ENCODE measurements at places on chromosomes 13 and 19.

GRCh38 chr13:84670245-84670644, 788.0 kb upstream of the SLITRK1 start:
- no peak for DNase-seq
- H3K27ac ChIP-seq, result no peak overlapping the region
- no peaks in the 10 kb centered on the region for H3K4me1 ChIP-seq
- no peaks in the 10 kb centered on the region for H3K27me3 ChIP-seq
- no peaks in the 10 kb centered on the region for H3K36me3 ChIP-seq

DNA sequence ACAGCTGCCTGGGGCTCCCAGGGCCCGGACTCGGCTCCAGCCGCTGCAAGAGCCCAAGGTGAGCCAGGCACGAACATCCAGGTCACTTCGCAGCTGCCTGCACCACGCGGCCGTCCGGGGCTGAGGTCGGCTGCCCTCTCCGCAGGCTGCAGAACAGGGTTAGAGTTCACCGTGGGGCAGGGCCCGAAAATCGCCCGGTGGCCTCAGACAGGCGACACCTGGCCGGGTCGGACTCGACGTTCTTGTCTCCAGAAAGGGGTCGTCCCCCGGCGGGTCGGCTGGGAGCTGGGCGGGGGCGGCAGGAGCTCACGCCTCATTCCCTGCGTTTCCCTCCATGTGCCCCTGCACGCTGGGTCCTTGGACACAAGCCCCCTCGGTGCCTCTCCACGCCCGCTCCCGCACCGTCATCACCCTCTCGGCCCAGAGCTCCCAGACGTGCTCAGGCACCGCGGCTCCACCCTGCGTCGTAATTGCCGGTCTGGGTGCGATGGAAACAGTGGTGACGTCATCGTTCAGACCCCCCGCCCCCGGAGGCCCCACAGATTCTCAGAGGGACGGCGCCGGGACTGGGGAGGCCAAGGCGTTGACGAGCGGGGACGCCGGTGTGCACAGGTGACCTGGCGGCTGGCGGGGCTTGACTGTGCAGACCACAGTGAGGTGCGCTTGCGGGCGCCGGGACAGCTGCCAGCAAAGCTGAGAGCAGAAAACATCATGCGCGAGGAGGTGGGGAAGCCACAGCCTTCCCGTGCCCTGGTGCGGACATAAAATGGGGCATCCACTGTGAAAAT, 4.0 kb upstream of the GRIN3B start:
- peaks cover 12% of the 10 kb centered on the region for H3K27me3 ChIP-seq
- H3K36me3 ChIP-seq, result peaks cover 6% of the 10 kb centered on the region
- H3K4me1 ChIP-seq, result peaks cover 16% of the 10 kb centered on the region
- peak; percentile 79 for DNase-seq

GRCh38 chr13:76214001-76214400, 577.9 kb downstream of the LMO7 start:
- no peaks in the 10 kb centered on the region for H3K36me3 ChIP-seq
- no peaks in the 10 kb centered on the region for H3K27me3 ChIP-seq
- DNase-seq, result no peak
- no peak overlapping the region for H3K4me3 ChIP-seq

DNA sequence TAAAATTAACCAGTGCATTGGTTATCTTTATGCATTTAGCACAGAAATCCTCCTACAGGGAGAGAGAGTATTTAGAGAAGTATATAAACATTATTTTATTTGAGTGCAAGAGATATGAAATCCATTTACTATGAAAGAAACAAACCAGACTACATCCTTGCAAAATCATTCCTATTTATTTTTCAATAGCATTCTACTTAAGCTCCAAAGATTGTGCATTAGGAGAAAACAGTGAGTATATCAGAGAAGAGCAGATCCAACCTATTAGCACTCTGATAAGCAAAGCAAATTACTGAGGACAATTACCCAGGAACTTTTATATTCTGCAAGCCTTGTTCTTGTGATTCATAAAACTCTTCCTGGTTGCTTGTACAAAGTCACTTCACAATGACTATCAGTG, 256.1 kb downstream of the FGF14 start:
- peaks cover 4% of the 10 kb centered on the region for H3K27me3 ChIP-seq
- no peaks in the 10 kb centered on the region for H3K4me1 ChIP-seq
- H3K4me3 ChIP-seq, result no peak overlapping the region
- H3K27ac ChIP-seq, result no peak overlapping the region
- DNase-seq, result no peak

DNA sequence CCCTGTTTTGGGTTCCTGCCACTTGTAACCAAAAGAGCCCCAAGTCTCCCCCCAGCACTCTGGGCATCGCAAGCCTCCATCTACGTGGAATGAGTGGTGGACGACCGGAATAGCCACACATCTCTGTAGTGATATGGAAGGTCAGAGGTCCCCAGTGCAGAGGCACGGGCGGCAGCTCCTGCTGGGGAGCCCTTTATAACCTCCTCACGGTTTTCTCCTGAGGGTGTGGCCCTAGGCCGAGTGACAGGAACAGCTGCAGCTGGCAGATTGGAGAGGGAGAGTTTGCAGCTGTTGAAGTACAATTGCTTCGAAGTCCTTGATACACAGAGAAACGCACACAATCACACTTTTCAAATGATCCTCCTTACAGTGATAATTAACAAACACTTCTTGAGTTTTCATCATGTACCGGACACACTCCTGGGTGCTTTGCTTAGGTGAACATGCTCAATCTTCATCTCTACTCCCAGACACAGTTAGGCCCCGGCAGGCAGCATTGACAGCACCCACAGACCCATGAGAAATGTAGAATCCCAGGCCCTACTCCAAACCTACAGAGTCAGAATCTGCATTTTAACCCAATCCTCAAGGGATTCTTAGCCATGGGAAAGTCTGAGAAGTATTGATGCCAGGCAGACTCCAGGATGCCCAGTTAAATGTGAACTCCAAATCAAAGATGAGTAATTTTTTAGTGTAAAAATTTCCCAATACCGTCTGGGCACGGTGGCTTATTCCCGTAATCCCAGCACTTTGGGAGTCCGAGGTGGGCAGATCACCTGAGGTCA, 4.9 kb upstream of the ZNF787 start:
- H3K4me1 ChIP-seq, result peaks cover 4% of the 10 kb centered on the region
- no peaks in the 10 kb centered on the region for H3K36me3 ChIP-seq
- DNase-seq, result no peak
- no peaks in the 10 kb centered on the region for H3K27me3 ChIP-seq
- no peak overlapping the region for H3K4me3 ChIP-seq

GRCh38 chr19:37403403-37403802, 32.5 kb downstream of the ZNF527 start:
- H3K4me1 ChIP-seq, result no peaks in the 10 kb centered on the region
- H3K4me3 ChIP-seq, result no peak overlapping the region
- no peaks in the 10 kb centered on the region for H3K27me3 ChIP-seq
- no peak overlapping the region for H3K27ac ChIP-seq

DNA sequence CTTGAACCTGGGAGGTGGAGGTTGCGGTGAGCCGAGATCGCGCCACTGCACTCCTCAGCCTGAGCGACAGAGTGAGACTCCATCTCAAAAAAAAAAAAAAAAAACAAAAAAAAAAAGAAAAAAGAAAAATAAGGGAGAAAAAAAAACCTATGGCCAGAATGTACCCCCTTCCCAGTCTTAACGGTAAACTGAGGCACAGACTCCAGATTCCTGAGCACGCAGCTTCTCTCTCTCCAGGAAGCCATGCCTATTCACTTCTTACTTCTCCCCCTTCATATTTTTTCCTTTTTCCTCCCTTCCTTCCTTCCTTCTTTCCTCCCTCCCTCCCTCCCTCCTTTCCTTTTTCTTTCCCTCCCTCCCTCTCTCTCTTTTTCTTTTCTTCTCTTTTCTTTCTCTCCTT, 5.4 kb downstream of the ADGRE2 start:
- DNase-seq, result no peak
- H3K27me3 ChIP-seq, result peaks cover 52% of the 10 kb centered on the region
- H3K4me3 ChIP-seq, result no peak overlapping the region
- H3K27ac ChIP-seq, result no peak overlapping the region

GRCh38 chr13:74132776-74133656, 1.2 kb downstream of the KLF12 start:
- H3K36me3 ChIP-seq, result peaks cover 4% of the 10 kb centered on the region
- peaks cover 35% of the 10 kb centered on the region for H3K4me1 ChIP-seq
- H3K4me3 ChIP-seq, result peak overlapping the region; percentile 91
- no peaks in the 10 kb centered on the region for H3K27me3 ChIP-seq
- DNase-seq, result peak; percentile 28

DNA sequence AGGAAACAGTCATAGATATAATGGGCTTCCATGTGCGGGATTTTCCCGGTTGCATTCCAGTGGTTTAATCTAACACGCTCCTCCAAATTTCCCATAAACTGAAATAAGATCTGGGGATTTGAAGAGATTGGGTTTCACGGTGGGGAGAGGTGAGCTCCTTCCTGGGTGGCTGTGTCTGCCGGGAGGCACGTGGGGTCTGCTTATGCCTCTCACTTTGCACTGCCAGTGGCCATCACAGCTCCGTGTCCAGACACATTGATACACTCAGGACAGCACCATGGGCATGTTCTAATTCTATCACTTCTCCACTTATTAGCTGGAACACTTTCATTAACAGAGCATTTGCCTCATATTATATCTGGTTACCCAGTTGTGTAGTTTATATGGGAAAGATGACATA, 73.4 kb downstream of the SOX1 start:
- DNase-seq, result no peak
- peaks cover 38% of the 10 kb centered on the region for H3K27me3 ChIP-seq
- no peak overlapping the region for H3K27ac ChIP-seq
- H3K4me3 ChIP-seq, result no peak overlapping the region

DNA sequence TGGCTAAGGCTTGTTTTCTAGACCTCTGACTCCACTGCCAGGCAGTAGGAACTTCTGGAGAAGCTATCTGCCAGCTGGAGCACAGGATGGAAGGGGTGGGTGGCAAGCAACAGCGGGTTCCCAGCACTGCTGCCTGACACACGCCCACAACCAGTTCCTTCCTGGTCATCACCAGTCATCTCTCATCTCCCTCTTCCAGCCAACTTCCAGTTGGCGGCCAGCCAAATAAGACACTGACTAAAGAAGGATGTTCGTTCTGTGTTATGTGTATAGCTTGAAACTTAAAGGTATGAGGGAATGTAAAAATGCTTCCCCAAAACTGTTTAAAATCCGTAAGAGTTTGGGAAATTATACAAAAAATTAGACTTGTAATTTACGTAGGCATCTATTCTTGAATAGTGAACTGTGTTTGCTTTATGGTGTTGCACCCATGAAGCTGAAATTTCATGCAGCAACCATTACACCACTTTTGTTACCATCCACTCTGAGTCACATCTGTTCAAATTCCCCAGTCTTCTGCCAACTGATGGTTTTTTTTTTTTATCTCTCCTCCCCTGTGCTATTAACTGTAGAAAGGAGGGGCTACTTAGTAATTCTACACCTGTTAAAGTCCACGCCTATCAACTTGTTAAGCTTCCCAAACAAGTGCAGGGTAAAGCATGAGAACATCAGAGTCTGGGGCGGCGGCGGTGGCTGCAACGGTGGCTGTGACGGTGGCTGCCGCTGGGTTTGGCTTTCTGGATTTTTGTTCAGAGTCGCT, 86.2 kb upstream of the FRY start:
- peaks cover 23% of the 10 kb centered on the region for H3K4me1 ChIP-seq
- H3K4me3 ChIP-seq, result no peak overlapping the region
- DNase-seq, result no peak
- H3K27ac ChIP-seq, result no peak overlapping the region
- H3K36me3 ChIP-seq, result peaks cover 22% of the 10 kb centered on the region
- no peaks in the 10 kb centered on the region for H3K27me3 ChIP-seq

- peaks cover 6% of the 10 kb centered on the region for H3K27me3 ChIP-seq
- H3K36me3 ChIP-seq, result no peaks in the 10 kb centered on the region
- H3K4me1 ChIP-seq, result peaks cover 9% of the 10 kb centered on the region
- H3K27ac ChIP-seq, result no peak overlapping the region
- no peak overlapping the region for H3K4me3 ChIP-seq
Observed at GRCh38 chr19:35292421-35293362, 731 bp downstream of the MAG start.

- peaks cover 22% of the 10 kb centered on the region for H3K4me1 ChIP-seq
- H3K36me3 ChIP-seq, result peaks cover 2% of the 10 kb centered on the region
Observed at GRCh38 chr13:32028711-32029110, 2.9 kb upstream of the FRY start.

DNA sequence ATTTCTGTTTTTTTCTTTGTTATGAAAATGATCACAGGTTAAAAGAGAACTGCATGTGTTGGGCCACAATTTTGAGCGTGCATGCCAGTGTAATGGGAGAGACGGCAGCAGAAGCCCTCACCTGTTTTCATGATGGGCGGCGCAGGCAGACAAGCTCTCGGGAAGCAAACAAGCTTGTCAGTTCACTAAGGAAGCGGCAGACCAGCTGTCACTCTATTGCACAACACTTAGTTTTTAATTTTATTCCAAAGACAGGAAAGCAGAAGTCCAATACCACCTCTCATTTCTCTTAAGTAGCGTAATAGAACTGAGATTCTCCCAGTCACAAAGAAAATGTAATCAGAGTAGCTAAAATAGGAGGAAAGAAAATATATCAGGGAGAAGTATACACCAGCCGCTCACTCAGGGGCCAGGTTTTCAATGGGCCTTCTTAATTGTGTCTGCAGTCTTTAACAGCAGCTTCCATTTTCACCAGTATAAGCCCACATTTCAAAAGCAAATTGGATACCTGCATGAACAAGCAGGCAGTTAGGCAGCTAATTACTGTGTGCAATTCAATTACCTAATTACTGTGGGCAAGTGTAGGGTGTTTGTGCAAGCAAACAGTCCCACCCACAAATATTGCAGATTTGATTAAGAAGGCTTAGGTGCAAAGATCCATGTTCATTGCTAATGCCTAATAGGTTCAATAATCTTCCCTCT, 711.4 kb downstream of the DIAPH3 start:
- H3K4me3 ChIP-seq, result no peak overlapping the region
- no peaks in the 10 kb centered on the region for H3K36me3 ChIP-seq
- peaks cover 4% of the 10 kb centered on the region for H3K4me1 ChIP-seq
- no peak for DNase-seq
- peaks cover 53% of the 10 kb centered on the region for H3K27me3 ChIP-seq

DNA sequence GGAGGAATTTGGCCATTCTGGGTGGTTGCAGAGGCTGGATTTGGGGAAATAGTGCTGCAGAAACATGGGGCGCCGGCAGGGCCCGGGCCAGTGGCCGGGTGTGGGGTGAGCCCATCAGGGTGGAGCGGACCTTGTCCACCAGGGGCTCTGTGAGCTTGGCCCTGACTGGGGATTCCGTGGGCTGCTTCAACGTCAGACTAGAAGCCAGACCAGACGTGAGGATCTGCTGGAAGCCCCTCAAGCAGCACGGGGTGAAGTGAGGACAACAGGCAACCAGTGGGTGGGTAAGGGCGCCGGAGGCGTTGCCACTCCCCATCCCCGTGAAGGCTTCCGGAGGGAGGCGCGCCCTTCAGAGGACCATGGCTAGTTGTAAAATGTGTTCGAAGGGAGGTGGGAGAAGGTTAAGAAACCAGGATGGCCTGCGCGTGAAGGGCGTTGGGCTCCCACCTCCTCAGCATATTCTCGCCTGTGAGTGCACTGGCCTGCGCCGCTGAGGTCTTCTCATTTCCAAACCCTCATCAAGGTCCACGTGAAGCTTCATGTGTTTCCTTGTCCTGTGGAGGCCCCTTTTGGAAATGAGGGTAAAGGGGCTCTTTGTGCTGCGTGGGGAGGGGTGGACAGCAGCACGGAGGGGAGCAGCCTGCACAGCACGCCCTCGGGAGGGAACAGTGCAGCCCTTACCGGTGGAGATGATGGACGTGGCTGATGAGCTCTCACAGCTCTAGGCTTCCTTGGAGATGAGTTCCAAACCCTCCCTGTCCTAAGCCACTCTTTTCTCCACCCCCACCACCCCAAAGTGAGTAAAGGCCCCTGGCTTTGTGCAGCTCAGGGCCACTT, 8.3 kb downstream of the TEX29 start:
- no peak overlapping the region for H3K27ac ChIP-seq
- H3K4me1 ChIP-seq, result peaks cover 3% of the 10 kb centered on the region
- H3K36me3 ChIP-seq, result peaks cover 3% of the 10 kb centered on the region
- H3K27me3 ChIP-seq, result no peaks in the 10 kb centered on the region
